NCI-H1048 (cell line): ENCODE measurements at places on chromosomes 5 and 9.

DNA sequence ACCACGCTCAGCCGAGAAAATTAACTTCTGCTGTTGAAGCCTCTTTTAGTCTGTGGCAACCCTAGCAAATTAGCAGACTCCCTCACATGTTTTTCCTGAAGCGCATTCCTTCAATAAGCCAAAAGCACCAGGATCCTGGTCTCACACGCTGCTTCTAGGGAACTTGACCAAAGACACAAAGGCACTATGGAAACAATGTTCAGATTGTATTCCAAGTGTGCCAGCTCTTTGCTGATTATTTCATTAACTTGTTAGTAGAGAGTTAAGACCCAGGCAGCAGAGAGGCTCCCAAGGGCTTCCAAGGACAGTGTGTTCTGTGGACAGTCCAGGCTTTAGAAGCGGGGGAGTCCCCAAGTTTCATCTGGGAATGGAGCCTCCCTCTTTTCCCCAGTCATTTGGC is 94.4 kb upstream of the BASP1 start:
- no peak for DNase-seq

GRCh38 chr5:144844086-144844485 is 673.4 kb downstream of the KCTD16 start:
- DNase-seq: no peak

GRCh38 chr5:149271195-149271715 is 404 bp upstream of the AFAP1L1 start:
- DNase-seq: no peak

GRCh38 chr5:91777671-91778070 is 394.6 kb upstream of the ARRDC3 start:
- no peak for DNase-seq
